ENCODE measurements at places on chromosomes 1 and 21.
A peak's percentile ranks its signal among the peaks of the same experiment; 100 is the strongest.

- no peak for DNase-seq
Observed at GRCh38 chr1:169574336-169574735, 11.9 kb downstream of the F5 start.

GRCh38 chr1:21175324-21175669, 1.4 kb downstream of the EIF4G3 start:
- DNase-seq = peak; percentile 62

DNA sequence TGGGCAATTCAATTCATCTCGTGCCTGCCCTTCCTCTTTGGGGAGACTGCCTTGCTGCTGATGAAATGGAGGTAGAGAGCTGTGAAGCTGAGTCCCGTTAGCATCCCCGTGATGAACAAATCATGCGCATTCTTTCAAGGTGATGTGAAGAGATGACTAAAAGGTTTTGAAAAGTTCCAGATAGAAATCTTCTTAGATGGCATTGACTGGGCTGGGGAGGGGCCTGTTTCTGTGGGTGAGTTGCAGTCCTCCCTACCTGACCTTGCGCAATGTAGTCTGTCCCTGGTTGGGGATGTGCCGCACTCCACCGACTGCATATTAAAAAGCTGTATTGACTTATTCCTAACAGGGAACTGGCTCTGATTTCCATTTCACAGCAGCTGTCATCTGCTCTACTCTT, 49.6 kb downstream of the ST6GALNAC3 start:
- DNase-seq = peak; percentile 2

- no peak for DNase-seq
Observed at GRCh38 chr1:92923664-92924063, 37.6 kb downstream of the DIPK1A start.

GRCh38 chr1:3905953-3906671, 6.0 kb upstream of the C1orf174 start:
- no peak for DNase-seq

DNA sequence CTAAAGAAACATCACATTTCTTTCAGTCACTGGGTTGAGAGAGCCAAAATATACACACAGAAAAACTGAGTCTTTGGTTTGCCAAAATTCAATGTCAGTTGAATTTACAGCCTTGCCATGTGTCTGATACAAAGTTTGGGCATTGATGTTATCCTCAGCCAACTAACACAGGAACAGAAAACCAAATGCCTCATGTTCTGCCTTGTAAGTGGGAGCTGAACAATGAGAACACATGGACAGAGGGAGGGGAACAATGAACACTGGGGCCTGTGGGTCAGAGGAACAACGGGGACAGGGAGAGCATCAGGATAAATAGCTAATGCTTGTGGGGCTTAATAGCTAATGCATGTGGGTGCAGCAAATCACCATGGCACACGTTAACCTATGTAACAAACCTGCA, 39.6 kb upstream of the C21orf91 start:
- DNase-seq = no peak

- peak; percentile 77 for DNase-seq
Observed at GRCh38 chr1:241531195-241532161, 700 bp upstream of the KMO start.

GRCh38 chr1:59199719-59200376, 97.0 kb upstream of the FGGY start:
- no peak for DNase-seq

DNA sequence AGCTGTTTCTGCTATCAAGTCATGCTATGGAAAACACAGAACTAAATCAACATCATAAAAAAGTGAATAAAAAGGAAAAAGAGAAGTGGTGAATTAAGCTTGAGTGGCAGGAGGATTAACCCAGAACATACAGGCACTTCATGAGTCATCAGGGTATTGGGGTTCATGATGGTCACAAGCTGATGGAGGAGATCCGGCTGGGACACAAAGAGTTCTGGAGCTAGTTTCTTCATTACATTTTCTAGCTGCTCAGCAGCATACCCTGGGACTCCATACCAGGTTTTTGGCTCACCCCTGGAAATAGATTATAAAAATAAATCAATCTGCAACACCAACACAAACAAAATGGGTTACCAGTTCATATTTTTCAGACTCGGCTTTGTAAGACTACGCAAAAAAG, 42.5 kb upstream of the SYT2 start:
- no peak for DNase-seq

DNA sequence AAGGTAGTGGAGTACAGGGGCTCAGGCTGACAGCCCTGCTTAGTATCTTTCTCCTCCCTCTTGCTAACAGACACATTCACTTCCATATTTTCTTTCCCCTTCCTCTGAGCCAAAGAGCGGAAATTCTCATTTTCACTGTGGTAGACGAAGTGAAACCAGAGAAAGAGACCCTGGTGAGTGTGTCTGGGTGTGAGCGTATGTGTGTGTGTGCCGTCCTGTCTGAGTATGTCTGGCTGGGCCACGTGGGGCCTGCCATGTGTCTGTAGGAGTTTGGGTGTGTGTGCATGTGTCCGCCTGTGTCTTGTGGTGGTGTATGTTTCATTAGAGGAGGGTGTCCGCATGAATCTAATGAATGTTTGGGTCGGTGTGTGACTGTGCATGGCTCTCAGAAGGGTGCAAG, 1.7 kb downstream of the COL8A2 start:
- no peak for DNase-seq

Data from HT1080 (cell line).